Stimulated activated CD4-positive, alpha-beta T cell treated with anti-CD3 and anti-CD28 coated beads, Interleukin-2, amount 100 ng/mL, for 4 hours (primary cell): ENCODE measurements at places on chromosomes 5 and 9.

- no peak for DNase-seq
Measured at GRCh38 chr9:81073821-81074220, 615.5 kb downstream of the TLE1 start.

DNA sequence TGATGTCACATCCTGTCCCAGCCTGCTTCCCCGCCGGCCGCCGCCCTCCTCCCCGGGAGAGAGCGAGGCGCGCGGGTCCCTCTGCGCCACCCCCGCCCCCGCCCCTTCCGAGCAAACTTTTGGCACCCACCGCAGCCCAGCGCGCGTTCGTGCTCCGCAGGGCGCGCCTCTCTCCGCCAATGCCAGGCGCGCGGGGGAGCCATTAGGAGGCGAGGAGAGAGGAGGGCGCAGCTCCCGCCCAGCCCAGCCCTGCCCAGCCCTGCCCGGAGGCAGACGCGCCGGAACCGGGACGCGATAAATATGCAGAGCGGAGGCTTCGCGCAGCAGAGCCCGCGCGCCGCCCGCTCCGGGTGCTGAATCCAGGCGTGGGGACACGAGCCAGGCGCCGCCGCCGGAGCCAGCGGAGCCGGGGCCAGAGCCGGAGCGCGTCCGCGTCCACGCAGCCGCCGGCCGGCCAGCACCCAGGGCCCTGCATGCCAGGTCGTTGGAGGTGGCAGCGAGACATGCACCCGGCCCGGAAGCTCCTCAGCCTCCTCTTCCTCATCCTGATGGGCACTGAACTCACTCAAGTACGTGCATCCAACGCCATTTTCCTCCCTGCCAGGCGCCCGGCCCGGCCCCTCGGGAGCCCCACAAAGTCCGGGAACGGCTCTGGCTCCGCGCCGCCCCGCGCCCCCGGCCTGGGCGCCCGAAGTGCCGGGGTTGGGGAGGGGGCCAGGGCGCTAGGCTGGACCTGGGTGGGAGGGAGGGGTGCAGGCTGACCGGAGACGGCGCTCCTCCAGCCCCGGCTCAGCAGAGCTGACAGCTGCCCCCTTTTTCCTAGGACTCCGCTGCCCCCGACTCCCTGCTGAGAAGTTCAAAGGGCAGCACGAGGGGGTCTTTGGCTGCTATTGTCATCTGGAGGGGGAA lies 12.0 kb upstream of the OLFM1 start:
- no peak for DNase-seq

- no peak for DNase-seq
Measured at GRCh38 chr5:75601567-75601966, 9.7 kb upstream of the ANKDD1B start.

DNA sequence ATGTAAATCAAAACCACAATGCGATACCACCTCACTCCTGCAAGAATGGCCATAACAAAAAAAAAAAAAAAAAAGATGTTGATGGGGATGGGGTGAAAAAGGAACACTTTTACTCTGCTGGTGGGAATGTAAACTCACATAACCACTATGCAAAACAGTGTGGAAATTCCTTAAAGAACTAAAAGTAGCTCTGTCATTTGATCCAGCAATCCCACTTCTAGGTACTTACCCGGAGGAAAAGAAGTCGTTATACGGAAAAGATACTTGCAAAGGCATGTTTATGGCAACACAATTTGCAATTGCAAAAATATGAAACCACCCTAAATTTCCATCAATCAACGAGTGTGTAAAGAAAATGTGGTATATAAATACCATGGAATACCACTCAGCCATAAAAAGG lies 205.0 kb downstream of the TENT4A start:
- DNase-seq = no peak

DNA sequence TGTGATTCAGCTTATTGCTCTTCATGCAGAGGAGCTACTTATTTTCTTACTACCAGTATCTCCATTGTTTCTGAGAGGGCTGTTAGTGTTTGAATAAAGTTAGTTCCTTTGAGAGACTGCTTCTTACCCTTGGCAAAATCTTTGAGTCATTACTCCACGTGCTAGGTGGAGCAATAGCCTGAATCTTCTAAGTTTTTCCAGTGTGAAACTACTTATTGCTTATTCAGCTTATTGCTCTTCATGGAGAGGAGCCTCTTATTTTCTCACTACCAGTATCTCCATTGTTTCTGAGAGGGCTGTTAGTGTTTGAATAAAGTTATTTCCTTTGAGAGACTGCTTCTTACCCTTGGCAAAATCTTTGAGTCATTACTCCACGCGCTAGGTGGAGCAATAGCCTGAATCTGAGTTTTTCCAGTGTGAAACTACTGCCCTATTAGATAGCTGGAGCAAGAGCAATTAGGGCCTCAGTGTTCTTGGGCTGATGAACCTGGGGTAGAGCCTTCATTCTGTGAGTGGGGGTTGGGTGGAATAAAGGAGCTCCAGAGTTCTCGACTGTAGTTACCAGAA lies 41.9 kb downstream of the GPBP1 start:
- DNase-seq = no peak

GRCh38 chr9:11755951-11756350 lies 937.2 kb upstream of the TYRP1 start:
- DNase-seq = no peak

GRCh38 chr5:93403141-93403928 lies 177.7 kb downstream of the NR2F1-AS1 start:
- no peak for DNase-seq

DNA sequence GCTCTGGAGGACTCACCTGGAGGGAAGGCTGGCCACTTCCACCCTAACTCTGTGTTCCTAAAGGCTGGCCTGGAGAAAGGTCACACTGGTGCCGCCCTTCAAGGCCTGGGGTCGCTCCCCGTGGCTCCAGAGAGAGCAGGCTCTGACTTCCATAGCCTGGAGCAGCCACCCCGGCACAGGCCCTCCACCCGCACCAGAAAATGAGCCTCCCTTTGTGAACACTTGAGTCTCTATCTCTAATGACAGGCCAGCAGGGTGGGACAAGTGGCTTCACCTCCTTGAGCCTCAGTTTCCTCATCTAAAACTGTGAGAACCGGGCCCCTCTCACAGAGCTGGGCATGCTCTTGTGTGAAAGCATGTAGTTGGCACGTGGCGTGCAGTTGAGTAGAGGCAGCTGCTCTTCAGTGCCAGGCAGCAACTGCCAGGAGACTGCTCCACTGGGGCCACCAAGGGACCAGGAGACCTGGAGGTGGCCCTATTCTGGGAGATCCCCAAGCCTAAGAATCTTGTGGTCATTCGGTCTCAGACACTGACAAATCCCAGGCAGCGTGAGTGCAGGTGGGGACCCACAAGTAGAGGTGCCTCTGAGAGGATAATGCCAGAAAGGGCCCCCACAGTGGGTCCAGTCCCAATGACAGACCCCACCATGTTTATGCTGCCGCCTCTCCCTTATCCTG lies 56.7 kb upstream of the GARNL3 start:
- DNase-seq = no peak

GRCh38 chr5:61409568-61409967 lies 77.5 kb downstream of the ZSWIM6 start:
- DNase-seq = no peak

DNA sequence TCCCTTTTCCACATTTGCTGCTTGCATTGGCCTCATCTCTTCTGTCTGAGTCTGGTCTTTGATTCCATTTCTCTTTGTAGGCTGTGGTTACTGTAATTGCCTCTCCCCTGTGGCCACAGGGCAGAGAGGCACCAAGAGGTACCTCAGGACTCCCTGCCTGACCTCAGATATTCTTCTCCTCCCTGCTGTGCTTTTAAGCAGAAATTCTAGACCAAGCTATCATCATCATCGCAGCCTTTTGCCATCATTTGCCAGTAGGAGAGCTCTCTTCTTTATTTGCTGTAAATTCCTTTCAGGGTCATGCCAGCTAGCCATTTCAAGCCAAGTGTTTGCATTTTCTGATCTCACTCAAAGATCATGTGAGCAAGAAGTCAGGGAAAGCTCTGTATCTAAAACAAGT lies 369.6 kb downstream of the ICE1 start:
- no peak for DNase-seq
